ENCODE measurements at places on chromosomes 3 and 15.

DNA sequence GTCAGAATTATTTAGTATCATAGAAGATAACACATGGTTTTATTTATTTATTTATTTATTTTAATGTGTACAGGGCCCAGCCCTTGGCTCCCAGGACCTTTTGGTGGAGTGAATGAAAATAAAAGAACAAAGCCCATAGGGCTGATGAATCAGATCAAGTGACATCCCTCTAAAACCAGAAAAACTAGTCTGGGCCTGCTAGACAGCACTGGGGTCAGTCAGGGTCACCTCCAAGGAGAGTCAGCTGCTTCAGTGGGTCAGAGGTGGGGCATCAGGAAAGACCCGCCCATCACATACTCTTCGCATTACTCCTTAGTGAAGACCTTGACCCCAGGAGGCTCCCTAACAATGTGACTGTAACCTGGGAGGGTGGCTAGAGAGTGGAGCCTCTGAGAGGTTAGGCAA, 12.8 kb downstream of the PPCDC start:
- DNase-seq: no peak

- DNase-seq: no peak
Observed at GRCh38 chr3:15044326-15044725, 20.8 kb downstream of the MRPS25 start.

DNA sequence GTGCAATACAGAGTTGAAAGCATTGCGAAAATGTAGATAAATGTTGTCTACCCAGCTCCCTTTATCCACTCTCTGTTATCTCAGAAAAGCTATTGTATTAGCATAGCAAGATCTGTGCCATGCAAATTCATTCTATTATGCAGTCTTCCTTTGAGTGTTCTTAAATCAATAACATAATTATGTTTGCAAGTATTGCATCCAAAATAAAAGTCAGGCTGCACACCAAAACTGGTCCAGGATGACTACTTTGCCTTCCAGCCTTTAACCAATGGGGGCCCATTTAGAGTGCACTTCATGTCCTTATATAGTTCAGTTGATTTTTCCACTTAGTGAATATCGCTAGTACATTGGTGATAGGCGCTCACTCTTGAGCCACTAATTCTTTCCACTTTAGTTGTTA, 107.4 kb upstream of the MLF1 start:
- DNase-seq: no peak

- DNase-seq: no peak
Observed at GRCh38 chr3:117563063-117563462, 853.5 kb downstream of the TUSC7 start.

DNA sequence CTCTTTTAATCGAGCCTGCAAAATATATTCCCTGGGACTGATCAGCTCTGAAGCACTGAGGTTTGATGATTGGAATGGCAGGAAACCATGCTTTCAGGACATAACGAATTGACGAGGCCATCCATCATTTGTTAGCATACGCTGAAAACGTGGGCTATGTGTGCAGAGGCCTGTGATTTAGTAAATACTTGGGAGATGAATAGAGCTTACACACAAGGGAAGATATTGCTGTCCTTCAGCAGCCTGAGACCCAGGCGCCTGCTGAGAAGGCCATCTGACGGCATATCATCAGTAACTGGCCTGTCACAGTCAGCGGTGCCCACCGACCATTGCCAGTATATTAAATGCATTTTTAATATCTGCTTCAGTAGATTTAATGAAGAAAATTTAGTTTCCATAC, 16.2 kb downstream of the CDIN1 start:
- DNase-seq: no peak

DNA sequence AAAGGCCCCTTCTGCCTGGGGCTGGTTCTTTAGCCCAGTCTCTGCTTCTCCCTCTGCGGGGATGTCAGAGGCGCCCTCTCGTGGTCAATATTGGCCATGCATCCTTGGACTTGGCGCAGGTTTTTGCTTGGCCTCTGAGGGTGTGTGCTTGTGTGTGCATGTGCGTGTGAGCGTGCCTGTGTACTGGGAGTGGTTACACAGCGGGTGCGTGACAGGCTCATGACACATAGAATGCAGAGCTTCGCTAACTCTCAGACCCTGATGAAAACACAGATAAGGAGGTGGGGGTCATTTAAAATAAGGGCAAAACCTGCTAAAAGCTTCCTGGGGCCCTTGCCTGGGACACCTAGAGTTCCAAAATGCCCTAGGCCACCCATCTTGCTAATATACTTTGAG, 160.9 kb downstream of the SMAD6 start:
- peak; percentile 75 for DNase-seq
